ENCODE measurements at places on chromosomes 6 and 20.
A peak's percentile ranks its signal among the peaks of the same experiment; 100 is the strongest.

DNA sequence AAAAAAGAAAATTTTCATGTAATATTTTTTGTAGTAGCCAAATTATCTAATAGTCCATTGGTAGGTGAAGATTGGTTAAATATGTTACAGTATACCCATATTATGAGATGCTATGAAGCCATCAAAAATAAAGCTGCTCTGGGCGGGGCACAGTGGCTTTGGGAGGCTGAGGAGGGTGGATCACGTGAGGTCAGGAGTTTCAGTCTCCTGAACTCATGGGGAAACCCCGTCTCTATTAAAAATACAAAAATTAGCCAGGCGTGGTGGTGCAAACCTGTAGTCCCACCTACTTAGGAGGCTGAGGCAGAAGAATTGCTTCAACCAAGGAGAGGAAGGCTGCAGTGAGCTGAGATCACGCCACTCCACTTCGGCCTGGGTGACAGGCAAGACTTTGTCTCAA is 360.5 kb downstream of the KIF16B start:
- DNase-seq, result no peak

GRCh38 chr6:43972913-43973300 is 154.3 kb downstream of the MRPL14 start:
- DNase-seq, result peak; percentile 31

DNA sequence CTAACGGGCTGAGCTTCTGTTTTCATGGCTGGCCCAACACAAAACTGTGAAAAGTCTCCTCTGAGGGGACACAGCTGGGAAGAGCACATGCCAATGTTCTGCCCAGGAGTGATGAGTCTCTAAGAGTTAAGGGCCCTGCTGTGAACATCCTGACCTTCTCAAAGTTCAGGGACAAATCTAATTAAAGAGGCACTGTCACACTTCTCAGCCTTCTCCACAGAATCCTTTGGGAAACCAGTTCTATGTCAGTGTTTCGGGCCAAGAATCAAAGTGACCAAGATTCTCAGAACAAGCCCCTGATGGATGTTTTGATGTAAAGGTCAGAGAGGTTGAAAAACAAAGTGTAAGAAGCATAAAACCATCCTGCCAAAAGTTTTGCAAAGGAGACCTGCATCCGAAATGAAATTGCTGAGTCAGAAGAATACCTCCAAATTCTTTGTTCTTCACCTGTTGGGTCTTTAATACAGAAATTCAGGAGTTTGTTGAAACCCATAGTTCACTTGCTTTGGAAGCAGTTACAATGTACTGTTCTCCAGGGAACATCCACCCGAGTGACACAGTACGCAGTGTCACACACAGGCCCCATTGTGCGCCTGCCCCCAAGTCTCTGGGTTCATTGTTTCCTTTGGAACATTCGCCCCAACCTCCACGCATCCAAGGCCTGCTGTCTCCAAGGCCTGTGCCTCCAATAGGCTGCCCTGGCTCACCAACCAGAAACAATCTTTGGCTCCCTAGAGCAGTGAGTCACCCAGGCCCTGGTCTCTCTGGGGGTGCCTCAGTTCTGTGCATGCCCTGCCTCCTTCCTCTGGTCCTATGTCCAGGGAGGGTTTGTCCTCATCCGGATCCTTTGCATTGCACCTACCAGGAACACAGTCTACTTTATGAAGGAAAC is 65.5 kb upstream of the QKI start:
- DNase-seq, result peak; percentile 55

DNA sequence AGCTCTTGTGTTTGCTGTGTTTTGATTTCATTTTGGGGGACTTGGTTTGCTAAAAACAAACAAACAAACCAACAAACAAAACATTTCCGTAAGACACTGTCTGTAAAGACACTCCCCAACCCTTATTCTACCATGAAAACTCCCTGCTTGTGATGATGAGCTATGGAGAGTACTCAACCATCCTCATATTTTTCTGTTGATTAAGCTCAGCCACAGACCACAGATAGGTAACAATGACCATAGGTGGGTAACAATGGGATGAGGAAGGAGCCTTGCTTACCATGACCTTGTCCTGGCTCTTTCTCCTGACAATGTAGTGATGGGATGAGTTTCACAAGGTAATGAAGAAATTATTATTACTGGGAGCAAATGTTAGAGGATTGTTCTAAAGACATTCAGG is 11.4 kb upstream of the FAM83B start:
- no peak for DNase-seq

DNA sequence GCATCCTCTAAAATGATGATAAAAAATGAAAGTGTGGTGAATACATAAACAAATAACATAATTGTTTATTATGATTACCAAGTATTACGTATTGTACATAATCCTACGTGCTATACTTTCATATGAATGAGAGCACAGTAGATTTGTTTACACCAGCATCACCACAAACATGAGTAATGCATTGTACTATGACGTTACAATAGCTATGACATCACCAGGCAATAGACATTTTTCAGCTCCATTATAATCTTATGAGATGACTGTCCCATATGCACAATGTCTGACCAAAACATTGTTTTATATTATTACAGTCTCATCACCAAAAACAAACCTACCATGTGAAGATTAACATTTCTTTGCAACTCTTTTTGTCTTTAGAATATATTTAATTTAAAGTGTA is 225.7 kb upstream of the TENT5A start:
- no peak for DNase-seq

DNA sequence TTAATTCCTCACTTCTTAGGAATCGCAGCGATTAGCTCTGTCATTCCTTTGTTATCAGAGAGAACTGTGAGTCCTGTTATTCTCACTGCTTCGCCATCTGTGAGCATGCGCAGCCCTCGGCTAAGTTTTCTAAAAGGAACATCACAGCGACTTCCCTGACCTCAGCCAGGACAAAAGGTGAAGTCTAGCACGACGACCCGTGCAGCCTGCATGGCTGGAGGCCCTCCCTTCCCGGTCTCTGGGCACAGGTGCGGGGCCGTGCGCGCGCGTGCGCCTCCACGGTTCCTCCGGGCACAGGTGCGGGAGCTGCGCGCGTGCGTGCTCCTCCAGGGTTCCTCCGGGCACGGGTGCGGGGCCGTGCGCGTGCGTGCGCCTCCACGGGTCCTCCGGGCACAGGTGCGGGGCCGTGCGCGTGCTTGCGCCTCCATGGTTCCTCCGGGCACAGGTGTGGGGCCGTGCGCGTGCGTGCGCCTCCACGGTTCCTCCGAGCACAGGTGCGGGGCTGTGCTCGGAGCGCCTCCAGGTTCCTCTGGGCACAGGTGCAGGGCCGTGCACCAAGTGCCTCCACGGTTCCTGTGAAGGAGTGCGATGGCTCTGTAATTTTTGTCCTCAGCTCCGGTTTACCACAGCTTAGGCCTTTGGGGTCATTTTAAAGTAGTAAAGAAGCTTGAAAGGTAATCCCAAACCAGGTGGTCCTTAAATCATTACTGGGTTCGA is 212.3 kb downstream of the ERMARD start:
- no peak for DNase-seq

DNA sequence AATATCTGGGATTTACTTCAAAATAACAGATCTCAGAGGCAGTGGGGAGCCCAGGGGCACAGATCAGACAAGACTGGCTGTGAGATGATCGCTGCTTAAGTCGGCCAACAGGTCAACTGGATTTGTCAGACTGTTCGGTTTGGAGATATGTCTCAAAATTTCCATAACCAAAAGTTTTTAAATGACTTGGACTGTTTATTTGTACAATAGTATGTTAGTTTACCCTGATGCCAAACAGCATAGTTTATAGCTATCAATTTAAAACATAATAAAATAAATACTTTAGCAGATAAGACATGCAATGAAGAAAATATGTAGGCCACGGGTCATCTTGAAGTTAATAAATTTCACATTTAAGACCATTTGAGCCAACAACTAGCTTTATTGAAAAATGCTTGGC is 126.7 kb downstream of the IRF4 start:
- DNase-seq, result no peak

DNA sequence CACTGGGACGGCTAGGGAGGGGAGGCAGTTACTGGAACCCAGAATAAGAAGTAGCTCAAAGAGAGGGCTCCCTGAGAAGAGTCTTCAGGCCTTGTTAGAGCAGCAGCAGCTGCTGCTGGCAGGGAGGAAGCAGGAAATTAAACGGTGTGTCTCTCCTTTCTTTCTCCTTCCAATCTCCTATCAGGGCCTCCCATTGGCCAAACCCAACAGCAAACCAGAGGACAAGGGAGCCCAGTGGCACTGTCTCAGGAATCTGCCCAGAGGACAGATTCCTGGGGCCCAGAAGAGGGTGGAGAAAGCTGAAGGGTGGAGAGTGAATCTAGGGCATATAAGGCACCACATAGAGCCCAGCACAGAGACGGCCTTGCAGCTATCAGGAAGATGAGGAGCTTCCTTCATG is 10.2 kb downstream of the BTN3A1 start:
- DNase-seq, result no peak

DNA sequence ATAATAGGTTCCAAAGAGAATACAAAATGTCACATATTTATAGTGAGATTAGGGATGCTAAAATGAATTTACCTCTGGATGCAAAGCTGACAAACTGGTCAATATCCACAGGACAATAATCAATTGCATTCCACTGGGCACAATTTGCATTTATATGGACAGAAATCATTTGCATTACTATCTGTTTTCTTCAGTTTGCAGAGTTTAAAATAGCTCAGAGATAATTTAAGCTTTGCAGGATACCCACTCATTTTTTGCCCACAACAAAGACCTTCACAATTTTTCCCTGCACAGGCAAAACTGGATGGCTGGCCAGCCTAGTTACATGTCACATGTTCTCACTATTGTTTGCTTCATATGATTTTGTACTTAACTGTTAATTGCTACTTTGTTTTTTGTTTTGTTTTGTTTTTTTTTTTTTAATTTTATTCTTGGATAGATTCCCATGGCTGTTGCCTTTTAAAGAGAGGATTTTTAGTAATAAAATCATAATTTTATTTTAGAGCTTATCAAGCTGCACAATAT is 483.5 kb downstream of the UTRN start:
- DNase-seq, result no peak

GRCh38 chr20:24994470-24995368 is 2.2 kb upstream of the APMAP start:
- peak; percentile 39 for DNase-seq

- no peak for DNase-seq
These were observed 256.4 kb downstream of the GMPR start for GRCh38 chr6:16494793-16495192.

DNA sequence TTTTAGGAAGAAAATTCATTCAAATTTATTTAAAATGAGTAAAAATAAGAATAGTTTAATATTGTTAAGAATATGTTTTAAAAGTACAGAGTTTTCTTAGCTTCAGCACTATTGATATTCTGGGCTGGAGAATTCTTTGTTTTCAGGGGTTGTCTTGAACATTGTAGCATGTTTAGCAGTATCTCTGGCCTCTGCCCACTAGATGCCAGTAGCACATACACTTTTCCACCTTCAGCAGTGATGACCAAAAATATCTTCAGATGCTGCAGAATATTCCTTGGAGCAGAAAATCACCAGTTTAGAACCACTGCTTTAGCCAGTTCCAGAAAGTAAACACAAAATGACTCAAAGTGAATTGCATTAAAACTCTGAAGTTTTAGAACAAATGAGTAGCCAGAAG is 19.4 kb upstream of the SDHAF4 start:
- no peak for DNase-seq

GRCh38 chr6:145562771-145563615 is 172.3 kb downstream of the EPM2A start:
- DNase-seq, result no peak

DNA sequence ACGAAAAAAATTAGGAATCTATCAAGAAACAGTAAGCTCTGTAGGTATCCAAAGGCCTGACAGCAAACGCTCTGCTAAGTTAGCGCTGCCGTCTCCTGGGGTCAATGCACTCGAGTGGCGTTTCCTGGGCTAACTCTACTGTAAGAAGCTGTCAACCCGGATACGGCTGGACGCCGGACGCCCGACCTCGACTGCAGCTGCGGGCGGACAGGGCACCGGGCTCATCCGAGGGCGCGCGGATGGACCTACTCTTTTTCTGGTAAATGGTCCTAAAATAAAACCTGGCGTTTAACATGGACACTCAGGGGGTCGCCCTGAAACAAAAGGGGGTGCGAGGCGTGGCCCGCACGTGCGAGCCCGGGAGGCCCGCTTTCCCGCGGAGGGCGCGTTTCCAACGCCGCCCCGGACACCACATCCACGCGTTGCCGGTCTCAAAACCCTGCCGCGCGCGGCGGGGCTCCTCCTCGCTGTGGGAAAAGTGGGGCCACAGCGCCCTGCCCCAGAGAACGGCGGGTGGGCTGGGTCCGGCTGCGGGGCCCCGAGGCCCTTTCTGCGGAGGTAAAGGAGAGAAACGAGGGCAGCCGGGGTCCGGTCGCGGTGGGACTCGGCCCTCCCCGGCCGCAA is 537 bp downstream of the TCP1 start:
- no peak for DNase-seq

- DNase-seq, result no peak
These were observed 49.9 kb downstream of the PPP1R16B start for GRCh38 chr20:38855356-38855755.

GRCh38 chr20:37327748-37328147 is 18.2 kb upstream of the SRC start:
- DNase-seq, result peak; percentile 50

GRCh38 chr20:17828598-17829144 is 128.9 kb downstream of the BANF2 start:
- DNase-seq, result no peak

GRCh38 chr20:1371202-1371782 is 21.6 kb downstream of the FKBP1A start:
- DNase-seq, result no peak

- DNase-seq, result no peak
These were observed 26.0 kb downstream of the SLC2A10 start for GRCh38 chr20:46735436-46735835.

DNA sequence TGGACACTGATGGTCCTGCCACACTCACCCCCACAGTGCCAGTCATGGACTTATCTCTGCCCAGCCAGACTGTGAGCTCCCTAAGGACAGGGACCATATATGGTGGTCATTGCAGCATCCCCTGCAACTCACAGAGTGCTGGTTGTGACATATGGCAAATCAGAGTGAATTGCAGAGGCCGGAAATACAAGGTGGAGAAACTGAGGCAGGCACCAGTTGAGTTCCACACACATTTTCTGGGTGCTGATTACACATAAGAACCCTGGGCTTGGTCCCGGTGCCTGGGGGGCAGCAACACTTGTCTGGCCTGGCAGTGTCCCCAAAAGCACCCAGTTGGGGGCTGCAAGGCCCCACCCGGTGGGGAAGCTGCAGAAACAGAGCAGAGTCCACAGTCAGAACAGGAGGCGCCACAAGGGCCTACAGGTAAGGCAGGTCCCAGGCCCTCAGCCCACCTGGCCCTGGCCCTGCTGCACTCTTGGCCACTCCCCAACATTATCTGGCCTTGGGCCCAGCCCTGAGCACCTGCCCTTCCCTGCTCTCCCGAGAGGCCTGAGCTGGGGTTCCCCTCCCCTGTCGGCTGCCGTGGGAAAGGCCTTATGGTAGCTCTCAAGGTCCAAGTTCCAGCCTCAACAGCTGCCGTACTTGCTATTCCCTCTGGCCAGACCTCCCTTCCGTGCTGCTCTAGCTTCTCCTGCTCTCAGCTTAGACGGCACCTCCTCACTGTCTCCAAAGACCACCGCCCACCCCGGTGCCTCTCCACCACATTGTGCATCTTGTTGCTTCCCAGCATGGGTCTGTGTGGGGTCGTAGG is 140.8 kb upstream of the PTPN1 start:
- DNase-seq, result no peak

GRCh38 chr6:44667226-44667625 is 279.7 kb downstream of the CDC5L start:
- no peak for DNase-seq

- no peak for DNase-seq
These were observed 301.6 kb upstream of the ADGRB3 start for GRCh38 chr6:68333442-68333841.

- no peak for DNase-seq
These were observed 243.2 kb downstream of the ARID1B start for GRCh38 chr6:157020398-157020797.

GRCh38 chr6:168373389-168373788 is 53.8 kb upstream of the DACT2 start:
- no peak for DNase-seq

All from C1 segment of cervical spinal cord (tissue), 14 donors.